ENCODE measurements at places on chromosomes 1 and 21.

DNA sequence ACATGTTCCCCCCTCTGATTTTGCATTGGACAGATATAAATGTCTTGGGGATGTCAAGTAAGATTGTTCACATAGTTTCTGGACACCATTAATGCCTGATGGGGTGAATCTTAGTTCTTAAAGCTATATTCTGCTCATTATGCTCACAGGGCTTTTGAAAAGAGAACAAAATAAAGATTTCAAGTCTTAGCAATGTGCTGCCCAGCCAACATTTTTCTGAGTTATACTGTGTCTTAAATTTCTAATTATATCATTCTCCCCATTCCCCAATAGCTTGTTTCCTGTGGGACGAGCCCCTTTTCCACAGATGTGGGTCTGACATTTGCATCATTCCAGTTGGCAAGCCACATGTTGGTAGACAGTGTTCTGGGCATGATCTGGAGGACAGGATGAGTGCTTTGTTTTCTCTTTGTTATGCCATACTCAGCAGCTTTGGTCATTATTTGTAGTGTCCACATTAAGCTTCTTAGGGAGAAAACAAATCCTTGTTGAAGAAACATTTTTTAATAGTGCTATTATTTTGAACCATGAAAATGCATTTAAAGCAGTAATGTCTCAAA, 32.8 kb downstream of the MTARC1 start:
- no peak for DNase-seq

GRCh38 chr1:159011751-159012150, 2.0 kb downstream of the IFI16 start:
- no peak for DNase-seq

GRCh38 chr1:232378266-232379062, 251.5 kb downstream of the SIPA1L2 start:
- no peak for DNase-seq

- DNase-seq = no peak
Observed at GRCh38 chr1:42921769-42922168, 36.9 kb downstream of the SLC2A1 start.

DNA sequence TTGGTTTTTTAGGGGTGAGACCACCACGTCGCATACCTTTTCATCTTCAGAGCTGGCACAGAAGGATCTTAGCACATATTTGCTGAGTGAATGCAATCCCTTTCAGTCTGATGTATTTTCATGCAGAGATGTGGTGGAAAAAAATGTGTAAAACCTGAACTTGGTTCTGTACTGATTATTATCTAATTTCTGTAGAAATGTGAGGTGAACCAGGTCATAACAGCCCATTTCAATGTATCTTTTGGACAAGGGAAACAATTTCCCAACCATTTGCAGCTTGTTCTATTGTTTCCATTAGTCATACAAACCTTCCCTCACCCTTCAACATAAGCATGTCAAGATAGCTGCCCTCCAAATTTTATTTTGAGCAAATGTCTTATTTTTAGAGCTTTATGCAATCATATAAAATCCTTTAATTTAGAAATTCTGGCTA, 46.8 kb upstream of the RUNX1 start:
- DNase-seq = no peak

DNA sequence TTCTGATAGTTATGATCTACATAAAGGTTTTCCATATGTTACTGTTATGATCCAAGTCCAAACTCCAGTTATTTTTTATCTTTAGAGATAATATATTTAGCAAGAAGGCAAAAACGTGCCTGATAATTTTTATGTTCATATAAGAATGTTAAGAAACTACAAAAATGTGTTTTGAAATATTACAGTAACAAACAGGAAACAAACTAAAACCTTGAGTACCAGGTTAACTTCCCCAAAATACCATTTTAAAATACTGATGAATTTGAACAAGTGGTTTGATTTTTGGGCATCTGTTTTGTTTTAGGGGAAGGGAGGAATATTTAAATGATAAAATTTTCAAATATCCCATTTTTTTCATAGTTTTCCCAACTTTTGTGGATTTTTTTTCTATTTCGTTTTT, 124.8 kb downstream of the NR5A2 start:
- no peak for DNase-seq

- DNase-seq = no peak
Observed at GRCh38 chr1:15459771-15460707, 3.5 kb downstream of the CELA2A start.

Measured in activated naive CD4-positive, alpha-beta T cell (primary cell).